Ovary (tissue), 10 donors: ENCODE measurements at places on chromosomes 1 and 21. TPM values are rescaled to one million over a fixed set of nuclear protein-coding genes. Genes with fewer than 3 reads are reported as not detected.

- no peaks in the 10 kb centered on the region for H3K4me1 ChIP-seq
- no peak for DNase-seq
- no peak overlapping the region for H3K4me3 ChIP-seq
- no peaks in the 10 kb centered on the region for H3K27me3 ChIP-seq
- no peaks in the 10 kb centered on the region for H3K36me3 ChIP-seq
Measured at GRCh38 chr1:233386336-233386735, 58.8 kb downstream of the MAP3K21 start.

LEFTY1 gene
- total RNA-seq: 4.3 TPM

KRTAP7-1 gene
- total RNA-seq: not detected

DNA sequence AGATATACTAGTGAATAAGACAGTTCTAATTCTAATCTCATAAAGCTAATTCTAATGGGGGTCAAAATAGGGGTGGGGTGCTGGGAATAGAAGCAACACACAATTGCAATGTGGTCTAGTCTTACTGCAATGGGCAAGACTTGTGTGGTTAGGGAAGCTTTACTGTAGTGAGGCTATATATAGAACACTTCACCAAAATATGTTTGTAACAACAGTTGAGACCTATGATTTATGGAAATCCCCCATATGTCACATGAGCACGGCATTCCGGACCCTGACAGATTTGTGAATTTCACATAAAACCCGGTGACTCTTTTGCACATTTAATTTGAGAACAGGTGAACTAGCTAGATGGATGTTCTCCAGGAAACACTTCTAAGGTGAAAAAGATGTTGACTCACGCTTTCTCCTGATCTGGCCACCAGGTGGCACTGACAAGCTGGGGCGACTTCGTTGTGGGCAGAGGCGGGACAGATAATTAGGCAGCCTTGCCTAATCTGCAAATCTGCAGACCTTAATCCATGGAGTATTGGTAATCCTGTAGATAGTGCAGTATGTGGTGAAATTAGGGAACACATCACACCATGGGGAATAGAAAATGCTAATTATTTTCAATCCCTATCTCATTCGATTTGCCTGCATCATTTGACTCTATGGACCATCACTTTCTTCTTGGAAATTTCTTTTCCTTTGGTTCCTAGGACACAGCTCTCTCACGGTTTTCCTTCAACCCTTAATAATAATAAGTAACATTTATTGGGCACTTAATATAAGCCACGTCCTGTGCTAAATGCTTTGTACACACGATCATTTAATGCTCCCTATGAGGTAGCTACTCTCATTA is 37.7 kb downstream of the KIAA0040 start:
- no peak overlapping the region for H3K4me3 ChIP-seq
- H3K4me1 ChIP-seq: no peaks in the 10 kb centered on the region
- peak; percentile 61 for DNase-seq
- no peak overlapping the region for H3K27ac ChIP-seq

GRCh38 chr1:219227360-219228057 is 53.8 kb downstream of the LYPLAL1 start:
- H3K4me3 ChIP-seq: no peak overlapping the region
- no peaks in the 10 kb centered on the region for H3K36me3 ChIP-seq
- H3K27ac ChIP-seq: no peak overlapping the region

GRCh38 chr21:17185674-17186073 is 327.2 kb upstream of the CXADR start:
- no peak for DNase-seq
- no peak overlapping the region for H3K27ac ChIP-seq
- no peaks in the 10 kb centered on the region for H3K36me3 ChIP-seq

- H3K27me3 ChIP-seq: no peaks in the 10 kb centered on the region
- no peaks in the 10 kb centered on the region for H3K36me3 ChIP-seq
- H3K4me1 ChIP-seq: no peaks in the 10 kb centered on the region
- H3K27ac ChIP-seq: no peak overlapping the region
Measured at GRCh38 chr1:229253151-229253974, 17.5 kb upstream of the RAB4A start.

TFF1 gene
- total RNA-seq: not detected

TSPEAR gene
- not detected for total RNA-seq

GRCh38 chr1:111592389-111593361 is 26.9 kb upstream of the RAP1A start:
- no peaks in the 10 kb centered on the region for H3K27me3 ChIP-seq
- peak overlapping the region; percentile 7 for H3K4me3 ChIP-seq
- H3K36me3 ChIP-seq: no peaks in the 10 kb centered on the region
- H3K27ac ChIP-seq: no peak overlapping the region
- peak; percentile 76 for DNase-seq
- peaks cover 9% of the 10 kb centered on the region for H3K4me1 ChIP-seq

- no peaks in the 10 kb centered on the region for H3K36me3 ChIP-seq
- no peak overlapping the region for H3K27ac ChIP-seq
- H3K4me3 ChIP-seq: no peak overlapping the region
- DNase-seq: no peak
- peaks cover 19% of the 10 kb centered on the region for H3K4me1 ChIP-seq
Measured at GRCh38 chr1:31924839-31925238, 13.3 kb downstream of the PTP4A2 start.

DNA sequence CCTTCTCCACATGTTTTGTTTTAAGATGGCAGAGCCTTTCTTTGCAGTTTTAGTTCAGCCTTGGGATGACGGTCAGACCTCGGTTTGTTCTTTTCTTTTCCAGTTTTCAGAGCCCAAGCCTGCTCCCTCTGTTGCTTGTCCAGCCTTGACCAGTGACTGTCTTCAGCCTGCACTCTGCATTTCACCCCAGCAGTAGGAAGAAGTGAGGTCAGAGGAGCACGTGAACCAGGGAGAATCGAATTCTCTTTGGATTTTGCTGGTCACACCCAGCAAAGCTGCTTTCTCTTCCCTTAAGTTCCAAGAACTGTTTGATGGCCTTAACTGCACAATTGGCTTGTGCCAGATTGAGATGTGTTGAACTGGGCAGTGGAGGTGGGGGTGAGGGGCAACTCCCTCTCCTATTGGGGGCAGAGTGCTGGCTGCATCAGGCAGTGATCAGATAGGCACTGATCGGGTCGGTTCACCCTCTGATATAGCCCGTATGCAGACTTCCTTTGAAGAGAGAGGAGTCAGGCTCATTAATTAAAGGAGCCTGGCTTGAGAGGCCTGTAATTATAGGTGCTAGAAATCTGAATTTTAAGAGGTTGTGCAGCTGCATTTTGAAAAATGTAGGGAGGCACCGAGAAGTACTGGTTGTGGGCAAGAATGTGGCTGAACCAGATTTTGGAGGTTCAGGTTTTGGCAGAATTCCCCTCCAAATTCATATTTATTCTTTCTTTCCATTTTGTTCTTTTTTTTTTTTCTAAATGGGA is 42.4 kb downstream of the PEX14 start:
- H3K27ac ChIP-seq: no peak overlapping the region
- H3K36me3 ChIP-seq: no peaks in the 10 kb centered on the region
- no peak overlapping the region for H3K4me3 ChIP-seq
- no peak for DNase-seq
- no peaks in the 10 kb centered on the region for H3K27me3 ChIP-seq
- H3K4me1 ChIP-seq: peaks cover 4% of the 10 kb centered on the region

GRCh38 chr1:6037338-6037762 is 8.3 kb upstream of the KCNAB2 start:
- no peak overlapping the region for H3K27ac ChIP-seq
- no peaks in the 10 kb centered on the region for H3K36me3 ChIP-seq
- DNase-seq: no peak
- peaks cover 3% of the 10 kb centered on the region for H3K4me1 ChIP-seq
- no peaks in the 10 kb centered on the region for H3K27me3 ChIP-seq

GRCh38 chr21:38861056-38861455 is 55.3 kb downstream of the ETS2 start:
- H3K27me3 ChIP-seq: no peaks in the 10 kb centered on the region
- no peak for DNase-seq

GRCh38 chr1:113592230-113592629 is 167.1 kb downstream of the PHTF1 start:
- H3K4me1 ChIP-seq: no peaks in the 10 kb centered on the region
- no peaks in the 10 kb centered on the region for H3K36me3 ChIP-seq
- no peak overlapping the region for H3K27ac ChIP-seq

CELA2B gene
- total RNA-seq: 0.46 TPM

FCRL5 gene
- 0.23 TPM for total RNA-seq

DNA sequence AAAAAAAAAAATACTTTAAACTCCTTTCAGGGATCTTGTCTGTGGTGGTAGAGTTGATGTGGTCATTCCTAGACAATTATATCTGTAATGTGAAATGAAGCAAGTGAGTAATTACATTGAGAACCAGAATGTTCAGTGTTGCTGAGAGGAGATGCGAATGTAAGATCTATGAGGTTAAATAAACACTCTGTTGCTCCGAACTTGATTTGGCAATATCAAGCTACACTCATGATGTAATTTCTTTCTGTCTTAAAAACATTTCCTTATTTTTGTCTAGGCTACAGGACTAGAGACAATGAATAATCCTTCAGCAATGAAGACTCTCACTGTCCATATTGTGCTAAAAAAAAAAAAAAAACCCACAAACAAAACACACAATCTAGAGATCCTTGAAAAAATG is 63.1 kb upstream of the IGSF5 start:
- no peak overlapping the region for H3K4me3 ChIP-seq
- no peaks in the 10 kb centered on the region for H3K36me3 ChIP-seq
- no peaks in the 10 kb centered on the region for H3K27me3 ChIP-seq
- H3K4me1 ChIP-seq: no peaks in the 10 kb centered on the region
- DNase-seq: no peak
- no peak overlapping the region for H3K27ac ChIP-seq

GRCh38 chr1:160365325-160365724 is 1.5 kb upstream of the NHLH1 start:
- H3K4me1 ChIP-seq: no peaks in the 10 kb centered on the region
- DNase-seq: no peak
- H3K27ac ChIP-seq: no peak overlapping the region
- no peaks in the 10 kb centered on the region for H3K36me3 ChIP-seq
- no peaks in the 10 kb centered on the region for H3K27me3 ChIP-seq

HECTD3 gene
- 45.1 TPM for total RNA-seq

SMG7 gene
- 47.2 TPM for total RNA-seq

DNA sequence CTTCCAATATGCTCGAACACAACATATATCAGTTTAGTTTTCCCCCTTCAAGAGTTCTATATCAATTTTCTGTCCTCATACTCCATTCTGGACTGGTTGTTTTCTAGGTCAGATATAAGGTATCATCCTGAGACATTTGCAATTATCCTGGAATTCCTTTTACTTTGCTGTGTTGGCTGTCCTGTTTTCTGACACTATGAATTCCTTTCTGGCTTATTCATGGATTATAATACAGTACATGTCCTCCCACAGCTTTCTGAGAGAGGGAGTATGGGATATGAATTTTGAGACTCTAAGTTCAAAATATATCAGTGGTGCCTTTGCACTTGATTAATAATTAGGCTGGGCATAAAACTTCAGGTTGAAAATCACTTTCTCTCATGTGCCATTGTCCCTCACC is 11.9 kb downstream of the PHTF1 start:
- no peak overlapping the region for H3K27ac ChIP-seq
- DNase-seq: no peak
- no peaks in the 10 kb centered on the region for H3K27me3 ChIP-seq
- no peaks in the 10 kb centered on the region for H3K36me3 ChIP-seq
- no peak overlapping the region for H3K4me3 ChIP-seq
- no peaks in the 10 kb centered on the region for H3K4me1 ChIP-seq

DNA sequence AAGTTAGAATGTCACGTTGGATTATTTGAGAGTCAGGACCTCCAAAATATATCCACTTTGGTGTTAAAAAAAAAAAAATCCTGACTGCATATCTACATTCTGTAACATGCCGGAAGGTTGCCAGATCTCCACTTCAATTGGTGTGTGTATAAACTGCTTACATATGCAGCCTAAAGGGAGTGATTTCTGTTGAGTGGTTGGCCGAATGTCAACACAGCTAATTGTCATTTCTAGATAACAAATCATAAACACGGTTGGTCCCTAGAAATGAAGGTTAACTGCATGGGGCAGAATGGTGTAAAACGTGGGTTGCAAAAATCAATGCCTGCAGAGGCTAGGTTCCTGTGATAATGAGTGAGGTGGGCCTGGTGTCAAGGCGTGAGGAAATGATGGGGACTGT is 15.0 kb upstream of the ROR1 start:
- H3K36me3 ChIP-seq: no peaks in the 10 kb centered on the region
- DNase-seq: no peak
- H3K27ac ChIP-seq: no peak overlapping the region
- no peak overlapping the region for H3K4me3 ChIP-seq
- H3K27me3 ChIP-seq: no peaks in the 10 kb centered on the region

GRCh38 chr1:100045206-100045605 is 75.4 kb downstream of the SLC35A3 start:
- no peak overlapping the region for H3K4me3 ChIP-seq
- peaks cover 14% of the 10 kb centered on the region for H3K4me1 ChIP-seq
- no peaks in the 10 kb centered on the region for H3K27me3 ChIP-seq
- H3K36me3 ChIP-seq: no peaks in the 10 kb centered on the region
- no peak for DNase-seq
- H3K27ac ChIP-seq: no peak overlapping the region

PFKFB2 gene
- 8.7 TPM for total RNA-seq

CHIA gene
- total RNA-seq: not detected

GRCh38 chr21:45000637-45001133 is 60.9 kb downstream of the SLX9 start:
- no peaks in the 10 kb centered on the region for H3K4me1 ChIP-seq
- H3K27ac ChIP-seq: no peak overlapping the region
- H3K4me3 ChIP-seq: no peak overlapping the region

- no peaks in the 10 kb centered on the region for H3K27me3 ChIP-seq
- no peak overlapping the region for H3K4me3 ChIP-seq
- H3K27ac ChIP-seq: no peak overlapping the region
- DNase-seq: no peak
- no peaks in the 10 kb centered on the region for H3K36me3 ChIP-seq
- H3K4me1 ChIP-seq: peaks cover 1% of the 10 kb centered on the region
Measured at GRCh38 chr1:4836574-4836973, 182.2 kb downstream of the AJAP1 start.

- no peaks in the 10 kb centered on the region for H3K27me3 ChIP-seq
- DNase-seq: no peak
- H3K4me1 ChIP-seq: no peaks in the 10 kb centered on the region
- no peak overlapping the region for H3K4me3 ChIP-seq
- H3K36me3 ChIP-seq: no peaks in the 10 kb centered on the region
Measured at GRCh38 chr1:107358619-107359327, 217.9 kb downstream of the NTNG1 start.

DNA sequence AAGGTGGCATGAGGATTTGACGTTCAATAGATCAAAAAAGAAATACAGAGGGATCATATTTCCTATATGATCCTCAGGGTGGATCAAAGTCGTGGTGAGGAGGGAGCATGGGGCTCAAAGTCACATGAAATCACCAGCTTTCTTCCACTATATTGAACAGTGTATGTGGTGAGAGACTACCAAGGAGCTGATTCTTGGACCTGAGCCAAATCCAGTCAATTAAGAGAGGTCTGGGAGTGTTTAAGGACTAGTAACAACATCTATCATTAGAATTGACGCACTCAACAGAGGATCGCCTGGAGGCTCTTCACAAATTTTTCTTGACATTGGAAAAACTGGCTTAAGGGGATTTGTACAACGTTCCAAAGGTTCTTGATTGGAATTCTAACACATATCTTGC is 267.7 kb upstream of the PROX1 start:
- H3K4me3 ChIP-seq: no peak overlapping the region
- no peaks in the 10 kb centered on the region for H3K36me3 ChIP-seq
- H3K4me1 ChIP-seq: no peaks in the 10 kb centered on the region
- H3K27ac ChIP-seq: no peak overlapping the region
